Vagina (tissue), 2 donors: ENCODE measurements at places on chromosomes 1 and 21. TPM values are rescaled to one million over a fixed set of nuclear protein-coding genes. Genes with fewer than 3 reads are reported as not detected.

DNA sequence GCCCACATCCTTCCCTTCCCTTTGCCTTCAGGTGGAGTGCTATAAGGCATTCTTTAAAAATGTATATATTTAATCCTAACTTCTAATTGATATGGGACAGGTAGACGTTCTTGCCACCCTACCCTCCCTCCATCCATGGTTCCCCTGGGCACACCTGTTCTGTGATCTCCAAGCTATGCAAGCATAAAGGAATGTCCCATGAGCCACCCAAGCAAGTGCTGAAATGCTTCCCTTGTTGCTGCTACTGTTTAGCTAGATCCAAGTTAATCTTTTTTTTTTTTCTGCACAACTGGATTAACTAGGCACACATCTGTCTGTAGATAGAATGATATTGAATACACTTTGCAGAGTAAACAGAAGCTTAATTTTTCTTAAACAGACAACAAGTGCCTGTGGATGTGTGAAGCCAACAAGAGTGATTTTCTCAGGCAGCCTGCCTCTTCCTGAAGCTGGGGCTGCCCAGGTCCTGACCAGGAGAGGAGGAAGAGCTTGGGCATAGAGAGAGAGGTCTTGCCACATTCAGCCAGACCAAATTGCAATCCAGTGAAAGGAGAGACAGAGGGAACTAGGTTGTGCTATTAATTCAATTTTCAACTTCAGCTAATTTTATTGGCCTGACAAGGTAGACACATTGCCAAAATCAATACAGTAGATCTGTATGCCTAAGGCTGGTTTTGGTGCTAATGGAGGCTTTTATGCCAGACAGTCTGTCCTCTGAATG lies 28.2 kb upstream of the ATP1B1 start:
- no peak for DNase-seq

DNA sequence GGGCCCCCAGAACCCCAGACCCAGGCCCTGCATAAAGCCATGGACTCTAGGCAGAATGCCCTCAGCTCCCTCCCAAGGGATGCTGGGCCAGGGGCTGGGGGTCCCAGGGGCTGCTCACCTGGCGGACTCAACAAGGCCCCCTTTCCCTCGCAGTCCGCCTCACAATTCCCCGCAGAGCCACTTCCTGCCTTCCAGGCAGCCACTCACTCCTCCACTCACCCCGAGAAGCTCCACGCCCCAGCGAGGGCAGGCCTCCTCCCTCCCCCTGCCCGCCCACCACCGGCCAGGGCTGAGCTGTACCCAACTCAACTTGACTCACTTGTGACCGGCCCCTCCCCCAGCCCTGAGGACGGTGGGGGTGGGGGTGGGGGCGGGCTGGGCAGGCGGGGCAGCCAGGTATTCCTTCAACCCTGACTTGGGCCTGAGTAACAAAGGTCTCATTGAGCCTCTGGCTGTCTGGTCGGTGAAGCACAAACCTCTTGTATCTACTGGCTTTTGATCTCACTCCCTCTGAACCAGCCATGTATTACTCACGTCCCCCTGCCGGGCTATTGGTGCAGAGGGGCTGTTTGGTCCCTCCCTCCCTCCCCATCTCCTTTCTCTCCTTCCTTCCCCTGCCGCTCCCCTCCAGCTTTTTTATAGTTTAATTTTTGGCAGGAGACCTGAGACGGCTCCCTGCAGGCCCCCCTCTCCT lies 5.9 kb downstream of the BLACAT1 start:
- no peak for DNase-seq

Gene DYNLT5
- 0.98 TPM for total RNA-seq

DNA sequence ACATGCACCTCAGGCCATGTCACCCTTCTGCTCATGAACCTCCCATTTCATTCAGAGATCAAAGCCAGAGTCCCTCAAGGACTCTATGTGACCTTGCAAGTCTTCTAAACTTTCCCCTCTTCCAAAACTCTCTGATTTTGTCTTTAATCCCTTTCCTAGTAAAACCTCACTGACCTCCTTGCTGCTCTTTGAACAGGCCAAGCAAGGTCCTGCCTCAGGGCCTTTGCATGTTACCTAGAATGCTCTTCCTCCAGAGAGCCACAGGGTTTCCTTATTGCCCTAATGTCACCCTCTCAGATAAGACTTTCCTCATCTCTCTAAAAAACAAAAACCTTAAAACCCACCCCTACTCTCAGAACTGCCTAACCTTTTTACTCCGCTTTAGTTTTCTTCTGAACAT lies 26.6 kb downstream of the IL23R start:
- DNase-seq: no peak

Gene DAP3
- 129 TPM for total RNA-seq

GRCh38 chr1:154821083-154821482 lies 49.0 kb downstream of the KCNN3 start:
- DNase-seq: no peak

- DNase-seq: no peak
These were observed 4.6 kb upstream of the SMG7 start for GRCh38 chr1:183467687-183468086.

Gene NR5A2
- total RNA-seq: 0.98 TPM

Gene ADGRL4
- 17.7 TPM for total RNA-seq

GRCh38 chr1:99579691-99580172 lies 66.2 kb upstream of the PALMD start:
- no peak for DNase-seq
